Central memory CD8-positive, alpha-beta T cell (primary cell): ENCODE measurements at places on chromosomes 4 and X.

DNA sequence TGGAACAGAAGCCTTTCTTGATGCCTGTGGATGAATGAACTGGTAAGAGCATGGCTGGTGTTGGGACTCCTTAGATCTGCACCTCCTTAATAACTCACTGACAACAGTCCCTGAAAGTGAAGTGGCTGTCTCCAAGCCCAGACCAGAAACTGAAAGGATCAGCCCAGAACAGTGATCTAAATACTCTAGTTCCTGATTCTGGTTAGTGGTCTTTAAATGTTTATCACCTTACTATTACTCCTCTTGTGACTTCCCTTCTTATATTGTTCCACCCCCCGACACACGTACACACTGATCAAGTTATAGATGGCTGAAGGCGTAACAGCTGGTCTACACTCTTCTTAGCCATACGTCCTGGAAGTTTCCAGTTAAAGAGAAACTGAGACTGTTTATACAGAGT lies 33.8 kb upstream of the ARMCX2 start:
- DNase-seq = no peak

DNA sequence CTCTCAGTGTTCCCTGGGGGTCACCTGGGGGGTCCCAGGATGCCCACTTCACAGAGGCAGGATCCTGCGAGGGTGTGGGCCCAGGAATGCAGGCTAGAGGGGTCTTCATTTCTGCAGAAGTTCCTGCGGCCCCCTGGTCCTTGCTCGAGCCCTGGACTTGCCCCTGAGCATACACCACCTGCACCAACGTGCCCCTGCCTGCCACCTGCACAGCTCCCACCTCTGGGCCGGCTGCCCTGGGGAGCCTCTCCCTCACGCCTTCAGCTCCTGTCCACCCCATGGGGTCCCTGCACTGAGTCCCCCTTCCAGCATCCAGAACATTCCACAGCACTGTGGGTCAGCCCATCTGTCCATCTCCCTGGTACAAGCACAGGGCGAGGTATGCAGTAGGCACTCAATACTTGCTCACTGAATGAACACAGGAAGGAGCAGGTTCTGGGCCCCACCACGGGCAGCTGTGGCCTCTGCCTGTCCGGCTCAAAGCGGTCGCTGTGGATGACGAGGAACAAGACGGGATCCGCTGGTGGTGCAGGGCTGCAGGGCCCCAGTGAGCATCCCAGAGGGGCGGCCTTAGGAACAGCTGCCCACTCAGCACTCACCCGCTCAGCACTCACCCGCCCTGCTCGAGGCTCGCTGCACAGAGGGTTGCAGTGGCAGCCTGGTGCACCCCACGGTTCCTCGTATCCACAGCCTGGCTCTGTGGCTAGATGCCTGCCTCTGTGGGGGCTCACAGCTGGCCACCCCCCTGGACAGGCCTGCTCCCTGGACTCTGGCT lies 70.5 kb upstream of the MXD4 start:
- DNase-seq = no peak

GRCh38 chr4:98473046-98473445 lies 185.4 kb downstream of the TSPAN5 start:
- DNase-seq = no peak

GRCh38 chr4:105129286-105130040 lies 17.2 kb upstream of the TET2 start:
- no peak for DNase-seq

- DNase-seq = no peak
Measured at GRCh38 chr4:146018247-146018646, 79.6 kb upstream of the ZNF827 start.

DNA sequence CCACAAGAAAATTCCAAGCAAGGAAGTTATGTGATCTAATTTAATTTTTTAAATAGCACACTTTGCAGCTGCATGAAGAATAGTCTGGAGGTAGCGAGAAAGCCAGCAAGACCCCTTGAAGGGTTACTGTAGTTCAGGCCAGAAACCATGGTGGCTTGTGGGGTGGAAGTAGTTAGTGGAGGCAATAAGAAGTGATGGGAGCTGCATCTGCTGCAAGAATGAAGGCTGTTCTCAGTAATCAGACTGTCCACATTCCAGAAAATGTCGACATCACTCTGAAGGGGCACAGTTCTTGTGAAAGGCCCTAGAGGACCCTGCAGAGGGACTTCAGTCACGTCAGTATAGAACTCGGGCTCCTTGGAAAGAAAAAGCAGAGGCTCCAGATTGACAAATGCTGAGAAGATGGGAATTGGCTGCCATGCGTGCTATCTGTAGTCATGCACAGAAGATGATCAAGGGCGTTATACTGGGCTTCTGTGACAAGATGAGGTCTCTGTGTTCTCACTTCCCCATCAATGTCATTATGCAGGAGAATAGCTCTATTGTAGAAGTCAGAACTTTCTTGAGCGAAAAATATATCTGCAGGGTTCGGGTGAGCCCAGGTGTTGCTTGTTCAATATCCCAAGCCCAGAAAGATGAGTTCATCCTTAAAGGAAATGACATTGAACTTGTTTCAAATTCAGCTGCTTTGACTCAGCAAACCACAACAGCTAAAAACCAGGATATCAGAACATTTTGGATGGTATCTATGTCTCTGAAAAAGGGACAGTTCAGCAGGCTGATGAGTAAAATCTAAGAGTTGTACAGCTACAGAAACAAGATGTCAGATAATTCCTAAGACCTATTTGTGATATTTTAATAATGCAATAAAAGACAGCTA lies 254.2 kb downstream of the CBR4 start:
- DNase-seq = no peak

- DNase-seq = no peak
Measured at GRCh38 chr4:71211748-71212147, 127.1 kb upstream of the SLC4A4 start.

GRCh38 chr4:168188754-168189153 lies 96.4 kb downstream of the ANXA10 start:
- no peak for DNase-seq

DNA sequence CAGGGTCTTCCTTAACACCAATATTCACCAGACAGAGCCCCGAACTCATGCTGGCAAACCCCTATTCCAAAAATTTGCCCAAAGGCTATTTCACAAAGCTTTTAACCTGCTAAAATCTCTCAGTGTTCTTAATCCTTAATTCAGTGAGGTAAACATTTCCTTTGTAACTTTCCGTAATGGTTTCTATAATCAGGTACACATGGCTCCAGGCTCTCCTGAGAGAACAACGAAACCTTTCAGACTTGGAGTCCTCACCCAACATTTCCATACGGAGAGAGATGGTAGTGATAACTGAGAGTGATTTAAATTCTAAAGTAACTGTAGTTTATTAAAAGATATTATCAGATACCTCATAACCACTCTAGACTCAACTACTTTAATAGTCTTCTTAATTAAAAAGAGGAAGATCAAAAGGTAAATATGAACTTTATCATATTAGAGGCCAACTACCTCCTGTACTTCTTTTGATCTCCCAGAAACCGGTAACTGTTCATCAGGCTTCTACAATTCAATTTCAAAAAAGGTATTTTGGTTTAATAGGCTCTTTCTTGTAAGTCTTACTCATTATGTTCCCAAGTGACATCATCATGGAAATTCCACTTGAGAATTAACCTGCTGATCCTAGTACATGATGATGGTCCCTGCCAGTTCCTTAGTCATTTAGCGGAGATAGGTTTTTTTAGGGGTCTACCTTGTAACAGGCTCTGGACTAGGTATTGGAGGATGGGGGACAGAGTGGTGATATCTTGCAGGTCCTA lies 91.4 kb upstream of the UCP1 start:
- DNase-seq = no peak
